Activated T-helper 17 cell treated with anti-CD3 and anti-CD28 coated beads, Interleukin-2, amount 50 U/mL, for 72 hours (primary cell): ENCODE measurements at places on chromosomes 1 and 21. TPM values are rescaled to one million over a fixed set of nuclear protein-coding genes. Genes with fewer than 3 reads are reported as not detected.

DNA sequence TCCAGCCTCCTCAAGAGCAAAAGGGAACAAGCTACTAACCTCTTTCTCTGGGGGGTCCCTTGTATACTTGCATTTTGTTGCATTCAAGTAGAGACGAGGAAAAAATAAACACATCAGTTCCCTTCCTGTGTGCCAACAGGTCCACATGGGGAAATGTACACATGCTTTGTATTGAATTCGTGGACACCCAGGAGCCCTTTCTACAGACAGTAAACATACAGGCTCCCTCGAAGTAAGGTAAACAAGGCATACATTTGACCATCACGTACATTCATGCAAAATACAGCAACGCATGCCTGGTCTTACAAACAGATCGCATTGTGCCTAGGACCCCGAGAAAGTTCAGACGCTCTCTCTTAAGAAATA is 1.1 kb downstream of the KCND3 start:
- no peak for ATAC-seq

- ATAC-seq, result peak; percentile 39
Measured at GRCh38 chr1:228827019-228827418, 91.7 kb downstream of the RHOU start.

- no peak for ATAC-seq
Measured at GRCh38 chr1:217812175-217812574, 181.0 kb downstream of the SPATA17 start.

DNA sequence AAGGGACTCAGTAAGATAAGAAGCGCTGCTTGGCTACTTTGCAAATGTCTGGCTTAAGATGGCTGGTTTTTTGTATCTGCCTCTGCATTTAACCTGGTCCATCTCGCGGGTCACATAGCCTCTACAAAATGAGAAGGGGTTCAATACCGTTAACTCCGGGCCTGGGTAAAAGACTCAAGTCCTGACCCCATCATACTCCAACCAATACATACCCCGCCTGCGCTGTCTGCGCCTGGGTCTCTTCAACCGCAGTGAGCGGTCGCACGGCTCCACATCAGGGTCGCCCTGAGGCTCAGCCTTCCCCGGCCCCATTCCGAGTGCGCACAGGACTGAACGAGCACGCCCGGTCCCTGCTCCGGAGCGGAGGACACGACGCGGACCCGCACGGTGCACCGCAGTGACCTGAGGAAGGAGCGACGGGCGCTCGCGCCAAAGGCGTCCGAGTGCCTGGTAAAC is 558 bp upstream of the PGD start:
- ATAC-seq, result no peak

TMEM240 gene
- 2.3 TPM for total RNA-seq

SH2D1B gene
- not detected for total RNA-seq
